ENCODE measurements at places on chromosomes 11 and 22.
A peak's percentile ranks its signal among the peaks of the same experiment; 100 is the strongest.

GRCh38 chr11:79466411-79466810 is 25.6 kb upstream of the TENM4 start:
- DNase-seq: no peak

GRCh38 chr11:32420937-32421901 is 14.1 kb downstream of the WT1 start:
- DNase-seq: no peak

- DNase-seq: no peak
Measured at GRCh38 chr22:17734187-17734586, 40.1 kb downstream of the BID start.

DNA sequence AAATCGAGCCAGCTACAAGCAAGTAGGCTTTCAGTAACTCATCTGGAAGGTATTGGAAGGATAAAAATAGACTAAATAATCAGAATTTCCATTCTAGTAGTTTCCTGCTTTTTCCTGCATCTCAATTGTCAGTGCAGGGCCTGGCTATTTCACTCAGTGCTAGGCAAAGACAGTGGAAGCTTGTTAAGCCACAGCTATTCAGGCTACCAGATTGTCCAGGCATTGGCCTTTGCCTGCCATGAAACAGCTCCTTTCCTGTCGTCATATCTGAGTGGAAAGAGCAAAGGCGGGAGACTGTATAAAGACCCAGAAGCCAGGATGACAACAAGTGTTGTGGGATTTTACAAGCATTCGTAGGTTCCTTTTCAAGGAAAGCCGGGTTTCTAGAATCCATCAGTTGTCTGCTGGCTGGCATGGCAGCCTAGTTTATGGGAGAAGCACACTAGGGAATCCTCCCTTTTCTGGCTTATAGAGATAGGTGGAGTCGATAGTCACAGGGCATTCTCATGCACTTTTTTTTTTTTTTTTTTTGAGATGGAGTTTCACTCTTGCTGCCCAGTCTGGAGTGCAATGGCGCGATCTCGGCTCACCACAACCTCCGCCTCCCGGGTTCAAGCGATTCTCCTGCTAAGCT is 2.0 kb upstream of the TNRC6B start:
- DNase-seq: no peak

- no peak for DNase-seq
Measured at GRCh38 chr11:19957294-19957943, 202.9 kb downstream of the DBX1 start.

- peak; percentile 23 for DNase-seq
Measured at GRCh38 chr11:76391021-76391420, 9.9 kb downstream of the GVQW3 start.

DNA sequence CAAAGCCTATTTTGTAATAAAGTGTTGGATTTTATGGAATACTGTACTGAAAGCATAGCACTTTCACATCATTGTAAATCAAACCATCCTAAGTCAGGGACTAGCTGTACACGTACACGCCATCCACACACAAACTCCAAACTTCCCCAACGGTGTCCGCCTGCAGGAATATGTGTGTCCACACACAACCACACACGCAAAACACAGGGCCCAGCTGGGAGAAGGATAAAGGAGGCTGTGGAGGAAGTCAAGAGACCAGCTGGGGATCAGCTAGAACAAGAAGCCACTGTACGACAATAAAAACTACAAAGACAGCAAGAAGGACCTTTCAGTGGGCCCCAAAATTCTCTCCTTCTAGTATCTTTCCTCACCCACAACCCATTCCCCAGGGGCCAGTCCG is 1.6 kb downstream of the TRIM29 start:
- DNase-seq: no peak

DNA sequence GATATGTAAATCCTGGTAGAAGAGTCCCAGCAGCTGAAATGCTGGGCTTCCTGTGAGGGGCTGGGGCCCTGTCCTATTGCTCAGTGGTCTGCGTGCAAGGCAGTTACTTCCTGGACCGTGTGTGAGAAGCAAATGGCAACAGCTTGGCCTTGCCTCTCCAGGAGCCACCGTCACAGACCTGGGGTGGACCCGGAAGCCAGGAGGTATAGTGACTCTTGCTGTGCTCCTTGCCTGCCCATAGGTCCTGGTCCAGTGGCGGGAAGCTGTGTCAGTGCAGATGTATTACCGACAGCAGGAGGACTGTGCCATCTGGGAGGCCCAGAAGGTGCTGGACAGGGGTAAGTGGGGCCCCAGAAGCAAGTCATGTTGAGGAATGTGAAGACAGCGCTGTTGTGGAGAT is 54.3 kb downstream of the PISD start:
- DNase-seq: no peak

DNA sequence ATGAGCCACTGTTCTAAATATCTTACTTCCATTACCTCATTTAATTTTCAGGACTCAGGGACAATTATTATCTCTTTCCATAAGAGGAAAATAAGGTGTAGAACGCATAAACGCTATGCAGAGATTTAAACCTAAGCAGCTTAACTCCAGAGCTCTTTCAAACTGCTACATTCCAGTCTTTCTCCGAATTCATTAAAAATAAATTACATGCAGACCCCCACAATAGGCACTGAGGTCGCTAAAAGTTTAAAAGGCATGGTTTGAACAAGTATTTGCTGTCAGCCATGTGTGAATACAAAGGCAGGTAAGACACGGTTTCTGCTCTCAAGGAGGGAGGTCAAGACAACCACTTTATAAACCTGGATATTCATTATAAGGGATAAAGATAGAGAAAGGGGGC is 983 bp downstream of the NARS2 start:
- DNase-seq: peak; percentile 7

DNA sequence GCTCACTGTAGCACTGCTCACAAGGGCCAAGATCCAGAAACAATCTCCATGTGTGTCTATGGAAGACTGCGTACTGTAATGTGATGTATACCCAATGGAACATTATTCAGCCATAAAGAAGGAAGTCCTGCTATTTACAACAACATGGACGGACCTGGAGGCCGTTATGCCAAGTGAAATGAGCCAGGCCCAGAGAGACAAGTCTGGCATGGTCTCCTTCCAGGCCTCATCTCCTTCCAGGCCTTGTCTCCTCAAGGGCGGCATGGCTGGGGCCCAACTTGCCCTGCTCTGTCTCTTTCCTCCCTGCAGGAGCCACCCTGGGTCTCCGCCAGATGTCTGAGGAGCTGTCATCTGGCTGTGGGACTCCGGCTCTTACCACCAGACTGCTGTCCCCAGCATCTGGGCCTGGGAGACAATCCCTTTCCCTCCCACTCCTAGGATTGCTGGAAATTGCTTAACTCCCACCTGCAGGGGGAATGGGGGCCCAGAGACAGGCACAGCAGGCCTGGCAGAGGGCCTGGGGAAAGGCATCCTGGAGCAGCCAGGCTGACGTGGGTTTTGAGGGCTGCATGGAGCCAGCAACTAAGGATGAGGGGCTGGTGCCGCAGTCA is 1326.6 kb downstream of the TBC1D22A start:
- DNase-seq: no peak

GRCh38 chr11:76206327-76207081 is at the start of gene WNT11:
Gene WNT11, minus strand, starts transcription at chr11:76206502. Its CDS starts 95 bp downstream, at chr11:76206407.
- DNase-seq: peak; percentile 46

GRCh38 chr11:92819830-92820229 is 149.6 kb upstream of the MTNR1B start:
- no peak for DNase-seq

DNA sequence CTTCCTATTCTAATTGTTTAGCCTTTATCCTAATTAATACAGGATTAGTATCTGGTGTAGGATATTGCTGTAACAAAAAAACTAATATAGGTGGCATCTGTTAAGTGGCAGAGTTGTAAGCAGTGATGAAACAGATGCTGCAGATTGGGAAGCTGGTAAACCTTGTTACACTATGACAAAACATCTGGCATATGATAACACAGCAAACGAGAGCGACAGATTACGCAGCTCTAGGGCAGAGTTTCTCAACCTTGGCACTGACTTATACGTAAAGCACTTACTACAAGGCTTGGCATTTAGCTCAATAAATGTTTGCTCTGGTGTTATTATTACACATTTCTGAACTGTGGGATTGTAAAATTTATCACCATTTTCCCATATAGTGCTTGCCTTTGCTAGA is 137.0 kb downstream of the ATG16L2 start:
- DNase-seq: no peak

Measured in brain (organoid and tissue), 16 donors.